Right atrium auricular region (tissue), 2 donors: ENCODE measurements at places on chromosomes 1 and 21.

DNA sequence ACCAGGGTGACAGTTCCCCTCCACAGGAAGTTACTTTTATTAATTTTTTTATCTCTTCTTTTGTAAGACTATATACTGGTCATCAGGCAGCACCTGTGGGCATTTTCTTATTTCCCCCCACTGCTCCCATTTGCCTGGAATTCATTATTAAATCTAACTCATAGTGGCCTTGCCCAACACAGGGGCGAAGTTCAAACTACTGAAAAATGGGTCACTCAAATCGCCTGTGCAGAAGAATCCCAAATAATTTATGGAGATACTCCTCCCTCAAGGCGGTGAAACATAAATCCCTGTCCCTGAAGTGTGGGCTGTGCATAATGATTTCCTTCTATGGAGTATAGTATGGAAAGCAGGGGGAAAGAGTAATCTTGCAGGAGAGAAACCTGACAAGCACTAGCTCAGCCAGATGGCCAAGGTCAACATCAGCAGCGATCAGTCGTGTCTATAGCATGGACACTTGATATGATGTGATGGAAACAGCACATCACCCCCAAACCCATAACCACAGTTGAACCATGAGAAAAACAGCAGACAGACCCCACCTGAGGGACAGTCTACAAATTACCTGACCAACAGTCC lies 7.9 kb downstream of the CAMK2N1 start:
- no peak for DNase-seq

GRCh38 chr1:172485626-172486025 lies 41.8 kb upstream of the PIGC start:
- DNase-seq: no peak

DNA sequence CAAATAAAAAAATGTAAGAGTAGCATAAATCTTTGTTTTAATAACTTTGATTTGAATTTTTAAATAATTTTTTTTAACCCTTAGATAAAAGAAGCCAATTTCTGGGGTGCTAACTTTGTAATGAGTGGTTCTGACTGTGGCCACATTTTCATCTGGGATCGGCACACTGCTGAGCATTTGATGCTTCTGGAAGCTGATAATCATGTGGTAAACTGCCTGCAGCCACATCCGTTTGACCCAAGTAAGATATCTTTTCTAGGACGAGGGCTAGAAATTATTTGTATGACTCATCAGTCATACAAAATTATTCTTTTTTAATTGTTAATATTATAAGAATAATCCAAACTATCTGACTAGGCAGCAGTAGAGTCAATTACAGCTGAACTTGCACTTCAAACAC lies 71.2 kb downstream of the GPR161 start:
- DNase-seq: no peak

DNA sequence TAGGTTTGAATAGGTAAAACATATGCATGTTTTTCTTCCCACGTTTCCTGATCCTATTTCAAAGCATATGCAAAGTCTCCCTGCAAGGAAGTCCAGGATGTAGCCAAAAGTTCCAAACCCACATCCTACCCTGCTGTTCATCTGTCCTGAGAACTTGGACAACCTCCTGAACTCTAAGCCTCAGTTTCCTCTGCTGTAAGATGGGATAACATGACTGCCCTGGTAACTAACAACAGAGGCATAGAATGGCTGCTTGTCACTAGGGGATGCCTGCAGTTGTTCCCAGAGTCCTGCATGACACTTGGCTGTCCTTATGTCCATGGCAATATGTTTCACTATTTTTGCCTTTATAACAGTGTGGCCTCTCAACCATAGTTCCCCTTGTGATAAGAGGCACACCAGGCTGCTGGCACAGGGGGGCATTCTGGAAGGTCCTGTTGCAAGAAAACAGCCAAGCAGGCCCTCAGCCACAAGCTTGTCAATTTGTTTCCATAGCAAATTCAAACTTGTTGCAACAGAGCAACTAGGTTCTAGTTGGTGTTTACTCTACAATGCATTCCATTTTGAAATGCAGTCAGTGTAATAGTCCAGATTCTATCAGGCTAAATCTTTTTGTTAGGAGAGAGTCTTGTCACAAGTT lies 1.5 kb upstream of the HDGF start:
- no peak for DNase-seq

GRCh38 chr1:8219530-8219929 lies 98.4 kb upstream of the SLC45A1 start:
- DNase-seq: no peak
